ENCODE measurements at places on chromosomes 3 and 15.

- no peak for DNase-seq
Measured at GRCh38 chr3:66031102-66031698, 7.5 kb downstream of the MAGI1 start.

GRCh38 chr3:19702416-19703078 lies 231.5 kb downstream of the EFHB start:
- no peak for DNase-seq

DNA sequence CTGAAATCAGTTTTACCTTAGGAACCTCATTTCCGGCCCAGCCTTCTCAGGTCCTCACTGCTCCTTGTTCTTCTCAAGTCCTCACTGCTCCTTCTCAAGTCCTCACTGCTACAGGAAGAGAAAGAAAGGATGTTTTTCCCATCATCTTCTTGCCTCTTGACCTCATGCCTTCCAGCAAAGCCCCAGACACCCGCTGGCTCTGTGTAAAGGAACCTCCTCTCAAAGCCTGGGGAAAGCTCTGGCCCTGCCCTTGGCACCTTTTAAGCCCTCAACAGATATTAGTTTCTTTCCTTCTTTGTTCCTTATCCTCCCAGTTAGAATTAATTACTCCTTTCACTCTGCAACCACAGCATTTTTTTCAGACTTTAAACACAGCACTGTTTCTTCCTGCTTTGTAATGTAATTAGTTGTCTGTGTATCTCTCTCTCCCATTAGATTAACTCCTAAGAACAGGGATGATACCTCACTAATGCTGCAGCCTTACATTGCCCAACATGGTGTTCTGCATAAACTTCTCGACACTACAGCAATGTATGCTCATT lies 4.0 kb upstream of the WDR49 start:
- DNase-seq, result no peak

GRCh38 chr15:36638671-36639070 lies 59.2 kb downstream of the CDIN1 start:
- no peak for DNase-seq

- DNase-seq, result no peak
Measured at GRCh38 chr3:185754920-185755319, 69.9 kb downstream of the IGF2BP2 start.

- DNase-seq, result no peak
Measured at GRCh38 chr15:78316283-78317083, 17.1 kb upstream of the SKIC8 start.

DNA sequence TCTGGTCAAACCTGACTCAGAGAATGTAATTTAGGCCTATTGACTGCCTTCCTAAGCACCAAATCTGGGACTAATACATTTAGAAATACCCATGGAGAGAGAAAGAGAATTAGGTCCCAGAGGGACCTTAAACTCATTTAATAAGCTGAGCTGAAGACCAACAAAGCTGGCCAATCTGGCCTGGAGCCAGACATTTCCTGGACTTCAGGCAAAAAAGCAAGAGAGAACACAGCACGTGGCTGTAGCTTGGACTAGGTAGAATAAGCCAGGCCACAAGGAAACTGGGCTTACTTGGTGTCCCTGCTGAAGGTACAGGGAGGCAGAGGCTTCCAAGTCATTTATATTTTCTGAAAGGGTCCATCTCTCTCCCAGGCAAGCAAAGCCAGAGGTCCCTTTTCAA lies 88.1 kb downstream of the RTP4 start:
- no peak for DNase-seq

GRCh38 chr3:57582474-57583168 lies 14.5 kb downstream of the ARF4 start:
- no peak for DNase-seq

DNA sequence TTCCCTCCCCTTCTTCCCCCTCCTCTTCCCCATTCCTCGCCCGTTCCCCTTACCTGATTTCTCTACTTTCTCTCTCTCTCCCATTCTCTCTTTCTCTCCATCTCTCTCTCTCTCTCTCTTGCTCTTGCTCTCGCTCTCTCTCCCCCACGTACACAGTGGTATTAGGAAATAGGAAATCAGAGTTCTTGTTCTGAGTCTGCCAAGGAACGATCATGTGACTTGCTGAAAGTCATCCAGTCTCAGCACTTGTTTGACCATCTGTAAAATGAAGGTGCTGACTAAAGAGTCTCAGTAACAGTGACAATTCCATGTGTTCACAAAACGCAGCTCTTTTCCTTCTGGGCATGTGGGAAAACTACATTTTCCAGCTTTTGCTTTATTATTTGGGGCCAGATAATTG lies 445.0 kb upstream of the TGFBR2 start:
- DNase-seq, result no peak

- peak; percentile 71 for DNase-seq
Measured at GRCh38 chr3:152269831-152270734, 1.4 kb downstream of the MBNL1 start.

GRCh38 chr3:55654123-55654760 lies 167.1 kb upstream of the WNT5A start:
- no peak for DNase-seq

DNA sequence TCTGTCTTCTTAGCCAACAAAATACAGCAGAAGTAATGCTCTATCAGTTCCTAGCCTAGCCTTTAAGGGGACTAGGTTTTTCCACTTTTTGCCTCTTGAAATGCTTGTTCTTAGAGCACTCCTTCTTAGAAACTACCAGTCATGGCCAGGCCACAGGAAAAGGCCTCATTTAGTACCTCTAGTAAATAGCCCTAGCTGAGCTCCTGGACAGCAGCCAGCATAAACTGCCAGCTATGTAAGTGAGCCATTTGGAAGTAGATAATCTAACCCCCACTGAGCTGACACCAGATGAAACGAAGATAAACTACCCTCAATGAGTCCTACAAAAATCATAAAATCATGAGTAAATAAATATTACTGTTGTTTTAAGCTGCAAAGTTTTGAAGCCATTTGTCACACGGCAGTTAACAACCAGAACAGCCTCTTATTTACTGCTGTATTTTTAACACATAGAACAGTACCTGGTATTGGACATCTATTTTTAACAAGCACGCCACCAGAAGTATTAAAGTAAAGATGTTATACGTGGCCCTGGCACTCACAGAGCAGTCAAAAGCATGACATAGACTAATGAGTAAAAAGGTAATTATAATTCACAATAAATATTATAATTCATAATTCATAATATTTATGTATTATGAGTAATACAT lies 12.0 kb downstream of the TBC1D5 start:
- peak; percentile 97 for DNase-seq

DNA sequence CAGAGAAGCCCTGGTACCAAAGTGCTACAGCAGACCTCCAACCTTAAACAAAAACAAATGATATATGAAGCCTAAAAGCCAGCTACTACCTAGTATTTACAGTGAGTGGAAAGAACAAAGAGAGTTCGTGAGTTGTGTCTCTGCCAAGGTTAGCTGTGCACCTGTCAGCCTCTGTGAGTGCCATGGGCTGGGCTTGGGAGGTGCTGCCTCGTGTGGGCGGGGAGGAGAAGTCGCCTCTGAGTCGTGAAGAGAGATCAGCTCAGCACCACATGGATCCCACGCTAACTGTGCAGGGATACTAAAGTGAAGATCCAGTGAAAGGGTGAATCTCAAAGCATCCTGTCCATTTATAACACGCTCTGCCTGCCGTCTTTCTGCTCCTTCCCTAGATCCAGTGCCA lies 101.9 kb downstream of the CHDH start:
- no peak for DNase-seq

DNA sequence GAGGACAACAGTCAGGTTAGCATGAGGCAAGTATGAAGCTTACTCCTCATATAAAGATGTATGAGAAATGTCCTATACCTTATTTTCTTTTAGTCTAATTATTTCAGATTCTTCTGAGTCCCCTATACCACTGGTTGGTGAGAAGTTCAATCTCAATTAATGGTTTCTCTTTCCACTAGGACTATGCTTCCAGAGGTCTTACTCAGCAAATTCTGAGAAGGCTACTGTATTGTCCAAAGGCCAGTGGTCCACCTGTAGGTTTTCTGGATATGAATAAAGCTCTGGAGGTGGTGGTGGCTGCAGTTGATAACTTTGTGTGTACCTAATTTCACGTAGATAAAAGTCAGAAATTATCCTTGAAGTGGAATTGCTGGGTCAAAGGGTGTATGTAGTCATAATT lies 149.4 kb downstream of the EPHB1 start:
- DNase-seq, result no peak

GRCh38 chr3:129599073-129599472 lies 7.4 kb downstream of the PLXND1 start:
- DNase-seq, result no peak

DNA sequence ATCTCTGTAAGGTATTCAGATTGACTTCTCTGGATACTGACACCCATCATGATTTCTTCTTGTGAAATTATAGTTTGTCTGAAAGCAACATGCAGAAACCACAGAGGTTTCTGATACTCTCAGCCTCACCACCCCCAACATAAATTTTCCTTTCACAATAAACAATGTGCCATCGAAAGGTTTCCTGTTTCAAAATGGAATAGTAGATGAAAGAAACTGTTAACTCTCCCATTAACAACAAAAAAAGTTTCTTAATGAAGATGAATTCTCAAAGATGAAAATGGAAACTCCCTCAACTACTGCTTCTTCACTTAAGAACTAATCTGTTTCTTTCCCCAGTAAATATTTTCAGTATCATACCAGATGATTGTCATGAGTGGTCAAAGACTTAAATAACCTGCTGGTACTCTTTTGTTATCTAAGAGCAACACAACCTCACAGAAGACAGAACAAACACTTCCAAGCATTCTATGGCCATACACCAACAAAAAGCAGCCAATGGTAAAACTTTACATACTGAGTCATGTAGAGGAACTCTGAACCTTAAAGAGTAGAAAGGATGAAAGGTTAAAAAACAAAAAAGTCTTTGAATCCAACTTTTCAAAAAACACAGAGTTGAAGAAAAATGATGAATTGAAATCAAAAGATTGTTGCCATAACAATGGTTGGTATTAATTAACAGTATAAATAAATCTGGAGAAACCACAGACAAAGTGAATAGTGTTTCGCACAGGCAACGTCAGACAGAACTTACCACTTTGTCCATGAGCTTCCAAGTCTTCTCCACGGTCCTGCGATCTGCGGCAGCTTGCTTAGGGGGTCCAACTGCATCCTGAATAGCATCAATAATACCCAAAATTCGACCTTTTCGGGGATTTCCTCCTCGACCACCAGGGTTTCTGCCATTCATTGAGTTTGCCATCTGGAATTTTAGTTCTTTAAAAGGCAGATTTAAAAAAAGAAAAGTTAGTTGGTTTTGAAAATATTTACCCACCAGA lies 1.9 kb downstream of the CBLB start:
- DNase-seq, result no peak

DNA sequence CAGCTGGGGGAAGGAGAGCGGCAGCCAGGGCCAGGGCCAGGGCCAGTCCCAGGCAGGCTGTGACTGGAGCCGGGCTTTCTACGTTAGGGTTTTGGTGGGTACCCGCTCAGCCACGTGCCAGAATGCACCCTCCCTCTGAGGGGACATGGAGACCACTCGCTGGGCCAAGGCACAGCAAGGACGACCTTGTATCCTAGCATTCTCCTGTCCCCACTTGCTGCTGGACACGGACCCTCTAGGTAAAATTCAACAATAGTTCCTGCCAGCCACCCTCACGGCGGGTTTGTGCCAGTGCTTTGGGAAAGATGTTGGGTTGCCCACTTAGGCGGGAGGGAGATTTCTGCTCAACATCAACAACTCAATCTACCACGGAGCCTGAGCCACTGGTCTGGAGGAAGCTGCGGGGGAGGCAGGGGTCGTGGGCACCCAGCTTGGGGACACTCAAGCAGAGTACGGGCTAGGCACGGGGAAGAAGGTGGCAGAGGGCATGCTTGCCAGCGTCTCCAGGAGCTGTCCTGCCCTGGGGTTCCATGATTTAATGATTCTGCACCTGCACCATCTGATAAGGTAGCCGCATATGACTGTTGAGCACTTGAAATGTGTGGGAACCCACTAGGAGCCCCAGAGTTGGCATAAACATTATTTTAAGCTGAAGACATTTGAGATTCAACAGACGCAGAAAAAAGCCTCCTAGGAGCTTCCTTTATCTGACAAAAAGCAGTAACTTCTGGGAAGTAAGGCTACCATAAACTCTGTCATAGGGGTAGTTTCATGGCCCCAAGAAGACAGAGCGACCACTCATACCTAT lies 22.5 kb upstream of the C15orf39 start:
- DNase-seq, result no peak

DNA sequence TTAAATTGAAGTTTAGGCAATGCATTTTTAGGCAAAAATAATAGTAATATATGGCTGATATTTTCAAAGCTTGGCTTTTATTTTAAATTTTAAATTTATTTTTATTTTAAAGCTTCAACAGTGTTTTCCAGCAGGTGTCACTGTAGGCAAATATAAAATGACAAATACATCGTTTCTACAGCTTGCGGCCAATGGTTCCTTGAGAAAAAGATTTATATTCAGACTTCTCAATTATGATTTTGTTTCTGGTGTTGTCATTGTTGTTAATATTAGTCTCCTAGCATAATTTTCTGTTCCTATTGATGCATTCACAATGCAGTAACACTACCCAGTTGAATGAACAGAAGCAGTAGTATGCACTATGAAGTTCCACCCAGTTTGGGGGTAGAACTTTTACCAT lies 220.7 kb upstream of the DNAJC19 start:
- DNase-seq, result peak; percentile 33

Data from NCI-H2081 treated with DMSO at 0.1 percent for 48 hours (cell line).